Adrenal gland (tissue), 19 donors: ENCODE measurements at places on chromosomes 5 and 9. TPM values are rescaled to one million over a fixed set of nuclear protein-coding genes. Genes with fewer than 3 reads are reported as not detected.

GRCh38 chr5:135332519-135333150 is 66.4 kb downstream of the MACROH2A1 start:
- DNase-seq = no peak
- H3K36me3 ChIP-seq = no peaks in the 10 kb centered on the region
- H3K27ac ChIP-seq = no peak overlapping the region
- H3K4me3 ChIP-seq = no peak overlapping the region

GRCh38 chr9:128094166-128094949 is 26.3 kb downstream of the SLC25A25 start:
- H3K36me3 ChIP-seq = no peaks in the 10 kb centered on the region
- no peak overlapping the region for H3K4me3 ChIP-seq
- peak; percentile 97 for DNase-seq
- no peaks in the 10 kb centered on the region for H3K27me3 ChIP-seq

DNA sequence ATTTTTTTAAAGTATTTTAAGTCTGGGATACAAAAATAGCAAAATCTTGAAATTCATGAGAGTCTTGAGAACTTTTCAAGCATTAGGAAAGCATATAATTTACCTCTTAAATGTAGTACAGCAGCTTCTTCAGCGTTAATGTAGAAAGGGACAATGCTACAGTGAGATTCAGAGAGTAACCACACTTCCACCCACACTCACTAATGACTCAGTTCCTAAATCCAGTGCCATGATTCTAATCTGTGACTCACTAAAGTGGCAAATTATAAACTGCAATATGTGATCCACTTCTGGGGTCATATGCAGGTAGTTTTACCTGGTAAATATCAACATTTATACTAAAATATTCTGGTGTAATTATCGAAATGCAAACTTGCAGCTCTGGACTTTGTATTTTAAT is 434.5 kb upstream of the TUSC1 start:
- H3K27me3 ChIP-seq = no peaks in the 10 kb centered on the region
- no peaks in the 10 kb centered on the region for H3K4me1 ChIP-seq
- no peak overlapping the region for H3K27ac ChIP-seq
- H3K36me3 ChIP-seq = no peaks in the 10 kb centered on the region

The MELK gene
- 1.8 TPM for total RNA-seq

GRCh38 chr5:103829585-103829984 is 267.0 kb upstream of the NUDT12 start:
- no peaks in the 10 kb centered on the region for H3K27me3 ChIP-seq
- H3K4me3 ChIP-seq = no peak overlapping the region
- H3K4me1 ChIP-seq = no peaks in the 10 kb centered on the region
- no peaks in the 10 kb centered on the region for H3K36me3 ChIP-seq

The OLFM1 gene
- 36.9 TPM for total RNA-seq

The GRIN1 gene
- not detected for total RNA-seq
